Calu3 (cell line): ENCODE measurements at places on chromosomes 6 and 20. TPM values are rescaled to one million over a fixed set of nuclear protein-coding genes. Genes with fewer than 3 reads are reported as not detected.

DNA sequence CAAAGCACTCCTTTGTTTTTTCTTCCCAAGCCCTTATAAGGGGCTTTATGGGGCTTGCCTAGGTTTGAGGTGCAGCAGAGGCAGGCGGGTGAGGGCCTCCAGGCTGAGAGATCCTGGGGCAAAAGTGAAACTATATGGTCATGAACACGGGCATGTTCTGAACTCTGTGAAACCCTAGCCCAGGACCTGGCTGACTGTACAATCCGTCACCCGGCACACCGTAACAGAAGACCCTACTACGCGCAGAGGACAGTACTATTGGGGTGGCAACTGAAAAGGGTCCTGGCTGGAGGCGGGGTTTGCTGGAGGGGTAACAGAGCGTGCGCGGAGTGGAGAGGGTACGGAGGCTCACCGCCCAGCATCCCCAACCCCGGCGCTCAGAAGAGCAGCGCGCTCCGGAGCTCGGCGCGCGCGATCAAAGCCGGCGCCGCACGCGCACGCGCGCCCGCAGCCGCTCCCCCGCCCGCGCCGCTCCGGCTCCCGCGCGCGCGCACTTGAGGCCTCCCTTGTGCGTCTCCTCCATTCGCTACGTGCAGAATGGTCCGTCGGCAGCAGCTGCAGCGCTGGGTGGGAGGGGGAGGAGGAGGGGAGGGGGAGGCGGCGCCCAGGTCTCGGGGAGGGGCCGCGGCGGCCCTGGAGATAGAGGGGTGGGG is 54.2 kb downstream of the MRPL14 start:
- H3K36me3 ChIP-seq: peaks cover 45% of the 10 kb centered on the region
- peak overlapping the region; percentile 89 for H3K27ac ChIP-seq
- peaks cover 75% of the 10 kb centered on the region for H3K4me1 ChIP-seq
- H3K4me3 ChIP-seq: peak overlapping the region; percentile 87

GRCh38 chr6:31426395-31427354 is 23.3 kb downstream of the MICA start:
- H3K27ac ChIP-seq: no peak overlapping the region
- peaks cover 32% of the 10 kb centered on the region for H3K27me3 ChIP-seq
- peaks cover 7% of the 10 kb centered on the region for H3K4me1 ChIP-seq
- no peaks in the 10 kb centered on the region for H3K36me3 ChIP-seq
- no peak for DNase-seq

DNA sequence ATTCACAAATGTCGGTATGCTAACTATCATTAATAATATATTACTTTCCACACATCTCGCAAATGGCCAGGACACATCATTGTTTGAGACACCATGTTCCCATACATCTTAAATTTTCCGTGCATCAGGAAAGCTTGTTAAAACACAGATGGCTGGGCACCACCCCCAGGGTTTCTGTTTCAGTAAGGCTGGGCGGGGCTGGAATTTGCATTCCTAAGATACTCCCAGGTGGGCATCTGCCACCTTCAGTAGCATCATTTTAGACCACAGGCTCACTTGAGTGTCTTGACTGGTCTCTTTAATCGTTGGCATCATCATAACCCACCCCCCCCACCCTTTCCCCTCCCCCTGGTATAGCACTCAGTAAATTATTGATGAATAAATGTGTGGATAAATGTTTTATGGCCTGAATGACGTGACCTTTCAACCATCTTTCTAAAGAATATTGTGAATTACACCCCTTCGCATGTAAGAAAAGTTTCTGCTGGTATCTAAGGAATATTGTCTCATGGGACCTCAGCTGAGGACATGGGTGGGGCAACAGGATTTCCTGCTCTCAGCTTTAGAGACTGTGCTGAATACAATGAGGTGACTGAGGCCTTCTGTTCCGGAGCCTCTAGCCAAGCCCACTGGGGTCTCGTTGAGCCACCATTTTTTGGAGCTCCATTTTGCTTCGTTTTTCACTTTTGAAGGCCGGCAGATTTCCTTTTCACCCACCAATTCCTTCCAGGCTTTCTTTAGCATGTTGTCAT is 124.1 kb upstream of the NEDD9 start:
- no peaks in the 10 kb centered on the region for H3K36me3 ChIP-seq
- no peak for DNase-seq
- H3K4me1 ChIP-seq: peaks cover 9% of the 10 kb centered on the region
- no peak overlapping the region for H3K27ac ChIP-seq

DNA sequence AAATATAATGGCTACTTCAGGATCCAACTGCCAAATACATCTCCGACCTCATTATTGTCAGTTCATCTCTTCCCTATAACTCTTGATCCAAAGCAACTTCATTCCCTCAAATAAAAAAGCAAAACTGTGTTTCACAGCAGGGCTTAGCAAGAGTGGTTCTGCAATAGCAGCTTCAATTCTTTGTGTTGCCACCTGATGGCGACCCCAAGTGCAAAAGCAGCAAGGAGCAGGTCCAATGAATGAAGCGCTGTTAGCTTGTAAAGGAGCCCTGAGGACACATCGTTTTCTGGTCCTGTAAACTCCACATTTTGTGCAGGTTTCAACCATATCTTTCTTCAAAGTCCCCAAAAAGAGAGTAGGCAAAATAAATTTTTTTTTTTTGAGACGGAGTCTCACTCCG is 19.6 kb downstream of the RTN4IP1 start:
- H3K27ac ChIP-seq: no peak overlapping the region
- peak; percentile 48 for DNase-seq
- H3K4me3 ChIP-seq: no peak overlapping the region
- peaks cover 24% of the 10 kb centered on the region for H3K4me1 ChIP-seq
- no peaks in the 10 kb centered on the region for H3K36me3 ChIP-seq
- H3K27me3 ChIP-seq: no peaks in the 10 kb centered on the region

- no peaks in the 10 kb centered on the region for H3K4me1 ChIP-seq
- H3K27ac ChIP-seq: no peak overlapping the region
- no peaks in the 10 kb centered on the region for H3K27me3 ChIP-seq
- DNase-seq: no peak
- H3K4me3 ChIP-seq: no peak overlapping the region
These were observed 14.8 kb downstream of the BANF2 start for GRCh38 chr20:17714597-17714996.

- H3K4me3 ChIP-seq: no peak overlapping the region
- no peaks in the 10 kb centered on the region for H3K4me1 ChIP-seq
- DNase-seq: no peak
- H3K36me3 ChIP-seq: peaks cover 8% of the 10 kb centered on the region
- no peaks in the 10 kb centered on the region for H3K27me3 ChIP-seq
- no peak overlapping the region for H3K27ac ChIP-seq
These were observed 114.8 kb downstream of the PKHD1 start for GRCh38 chr6:51972659-51973058.

DNA sequence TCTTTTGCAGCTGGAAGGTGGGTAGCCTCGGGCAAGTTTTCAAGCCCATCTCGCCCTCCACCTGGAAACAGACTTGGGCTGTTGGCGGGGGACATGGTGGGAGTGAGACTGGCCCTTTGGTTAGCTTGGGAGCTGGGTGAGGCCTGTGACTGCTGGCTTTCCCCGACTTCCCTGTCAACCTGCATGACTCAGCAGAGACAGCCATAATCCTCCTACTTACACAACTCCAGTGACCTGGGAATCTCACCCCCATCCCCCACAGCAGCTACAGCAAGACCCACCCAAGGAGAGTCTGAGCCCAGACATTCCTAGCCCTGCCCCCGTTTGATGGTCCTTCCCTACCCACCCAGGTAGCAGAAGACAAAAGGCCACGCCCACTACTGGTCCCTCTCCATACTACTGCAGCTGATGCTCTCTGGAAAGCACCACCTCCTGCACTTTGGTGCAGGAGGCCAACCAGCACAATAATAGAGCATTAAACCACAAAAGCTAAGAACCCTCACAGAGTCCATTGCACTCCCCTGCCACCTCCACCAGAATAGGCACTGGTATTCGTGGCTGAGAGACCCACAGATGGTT is 188.4 kb downstream of the TRDN start:
- H3K36me3 ChIP-seq: no peaks in the 10 kb centered on the region
- no peak overlapping the region for H3K27ac ChIP-seq
- H3K4me3 ChIP-seq: no peak overlapping the region
- no peaks in the 10 kb centered on the region for H3K4me1 ChIP-seq
- H3K27me3 ChIP-seq: no peaks in the 10 kb centered on the region

GRCh38 chr6:136445063-136445462 is 105.2 kb downstream of the MAP7 start:
- H3K4me1 ChIP-seq: peaks cover 11% of the 10 kb centered on the region
- DNase-seq: no peak

DNA sequence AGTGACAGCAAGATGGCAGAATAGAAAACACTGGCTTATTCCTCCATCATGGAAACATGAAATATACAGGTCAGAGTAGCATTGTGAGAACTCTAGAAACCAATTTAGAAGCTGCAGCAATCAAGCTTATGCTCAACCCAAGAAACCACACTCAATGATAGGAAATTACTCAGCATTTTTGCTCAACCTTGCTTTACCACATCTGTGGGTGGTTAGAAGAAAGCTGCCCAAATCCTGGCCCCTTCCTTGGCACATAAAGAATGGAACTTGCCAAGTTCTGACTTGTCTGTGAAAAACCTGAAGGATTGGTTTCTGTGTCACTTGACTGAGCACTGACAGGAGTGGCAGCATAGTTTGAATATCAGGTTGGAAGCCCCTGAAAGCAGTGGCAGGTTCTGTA is 108.0 kb upstream of the MOCS1 start:
- DNase-seq: no peak
- H3K27me3 ChIP-seq: no peaks in the 10 kb centered on the region
- no peak overlapping the region for H3K27ac ChIP-seq
- no peaks in the 10 kb centered on the region for H3K4me1 ChIP-seq
- H3K4me3 ChIP-seq: no peak overlapping the region

DNA sequence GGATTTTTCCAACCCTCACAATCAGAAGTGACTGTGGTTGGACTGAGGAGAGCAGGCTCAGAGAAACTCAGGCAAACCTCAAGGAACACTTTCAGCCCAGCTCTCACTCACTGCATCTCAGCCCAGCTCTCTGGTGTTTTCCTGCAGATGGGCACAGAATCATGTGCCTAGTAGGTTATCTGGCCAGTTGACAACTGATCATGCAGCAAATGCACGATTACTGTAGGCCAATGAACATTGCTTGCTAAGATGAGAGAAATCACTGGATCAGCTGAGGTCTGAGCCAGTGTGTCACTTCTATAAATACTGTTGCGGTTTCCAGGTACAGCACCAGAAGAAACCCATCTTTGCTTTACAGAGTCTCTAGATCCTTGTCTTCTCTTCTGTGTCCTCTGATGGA is 540.5 kb downstream of the CD83 start:
- H3K27ac ChIP-seq: no peak overlapping the region
- H3K4me1 ChIP-seq: no peaks in the 10 kb centered on the region
- H3K27me3 ChIP-seq: no peaks in the 10 kb centered on the region

- H3K27ac ChIP-seq: no peak overlapping the region
- no peaks in the 10 kb centered on the region for H3K4me1 ChIP-seq
- DNase-seq: no peak
- H3K4me3 ChIP-seq: no peak overlapping the region
- no peaks in the 10 kb centered on the region for H3K27me3 ChIP-seq
- H3K36me3 ChIP-seq: no peaks in the 10 kb centered on the region
These were observed 105.8 kb upstream of the NOX3 start for GRCh38 chr6:155561257-155561965.

DNA sequence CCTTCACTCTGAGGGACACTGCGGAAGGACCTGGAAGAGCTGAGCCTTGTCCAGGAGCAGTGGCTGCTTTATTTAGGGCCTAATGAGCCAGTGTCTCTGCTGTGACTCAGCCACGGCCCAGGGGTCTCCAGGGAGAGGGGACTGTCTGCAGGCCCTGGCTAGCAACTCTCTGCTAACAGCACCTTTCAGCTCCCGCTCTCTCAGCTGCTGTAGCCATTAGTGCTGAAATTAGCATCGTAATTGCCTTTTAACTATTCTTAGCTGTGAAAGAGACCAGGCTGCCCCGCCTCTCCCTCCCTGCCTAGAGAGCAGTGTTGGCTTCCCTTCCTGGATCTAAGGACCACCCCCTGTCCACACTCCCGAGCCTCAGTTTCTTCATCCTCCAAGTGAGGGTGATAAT is 53.1 kb upstream of the SLC32A1 start:
- H3K36me3 ChIP-seq: peaks cover 14% of the 10 kb centered on the region
- no peaks in the 10 kb centered on the region for H3K4me1 ChIP-seq
- DNase-seq: no peak
- peaks cover 97% of the 10 kb centered on the region for H3K27me3 ChIP-seq
- no peak overlapping the region for H3K27ac ChIP-seq

PTCRA gene
- total RNA-seq: not detected in 2 replicates

DNA sequence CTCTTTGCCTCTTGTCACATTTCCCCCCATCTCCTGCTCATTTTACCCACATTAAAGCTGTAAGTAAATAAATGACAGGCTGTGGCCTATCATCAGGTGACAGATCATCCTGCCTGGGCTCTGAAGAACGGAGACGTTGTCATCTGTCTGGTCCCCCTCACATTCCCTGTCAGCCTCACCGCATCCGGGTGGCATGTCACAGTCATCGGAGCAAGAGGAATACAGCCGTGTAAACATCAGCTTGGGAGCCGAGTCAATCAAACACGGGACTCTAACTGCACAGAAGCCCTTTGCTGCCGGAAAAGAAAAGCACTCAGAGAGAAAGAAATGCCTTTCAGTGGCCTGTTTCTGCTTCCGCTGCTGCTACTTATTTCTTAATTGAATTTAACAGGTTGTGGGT is 371.9 kb upstream of the ID4 start:
- no peaks in the 10 kb centered on the region for H3K27me3 ChIP-seq
- no peak overlapping the region for H3K4me3 ChIP-seq
- no peaks in the 10 kb centered on the region for H3K36me3 ChIP-seq
- no peaks in the 10 kb centered on the region for H3K4me1 ChIP-seq

- H3K4me1 ChIP-seq: peaks cover 45% of the 10 kb centered on the region
- DNase-seq: no peak
These were observed 66.6 kb upstream of the CCN6 start for GRCh38 chr6:111987295-111987694.

DNA sequence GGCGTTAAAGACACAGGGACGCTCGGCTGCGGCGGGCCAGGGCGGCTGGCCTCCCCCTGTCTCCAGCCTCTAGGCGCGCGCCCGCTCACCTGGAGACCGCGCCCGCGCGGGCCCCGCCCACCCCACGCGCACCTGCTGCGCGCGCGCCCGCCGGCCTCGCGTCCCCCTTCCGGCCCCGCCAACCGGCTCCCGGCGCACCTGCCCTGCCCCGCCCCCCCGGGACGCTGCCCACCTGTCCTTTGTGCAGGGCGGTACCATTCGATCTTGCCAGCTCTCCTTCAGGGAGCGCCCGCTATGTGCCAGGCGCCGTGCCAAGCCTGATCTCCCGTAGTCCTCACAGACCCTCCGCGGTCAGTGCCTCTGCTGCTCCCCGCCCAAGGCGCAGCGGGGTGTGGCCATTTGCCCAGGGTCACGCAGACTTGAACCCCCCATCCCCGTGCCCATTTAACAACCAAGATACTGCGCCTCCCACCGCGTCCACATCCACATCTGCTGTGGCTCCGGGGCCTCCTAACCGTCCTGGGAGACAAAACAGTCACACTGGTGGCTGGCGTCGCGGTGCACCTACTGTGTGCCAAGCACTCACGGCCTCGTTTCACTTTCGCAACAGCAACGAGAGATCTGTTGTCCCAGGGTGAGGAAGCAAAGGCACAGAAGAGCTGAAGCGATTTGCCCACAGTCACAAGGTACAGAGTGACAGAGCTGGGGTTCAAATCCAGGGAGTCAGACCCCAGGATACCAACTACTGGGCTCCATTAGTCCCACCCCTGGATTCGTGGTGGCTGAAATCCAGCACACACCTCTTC is 48.1 kb downstream of the NOL4L start:
- peaks cover 55% of the 10 kb centered on the region for H3K27me3 ChIP-seq
- peak; percentile 86 for DNase-seq
- H3K4me3 ChIP-seq: peak overlapping the region; percentile 82
- H3K27ac ChIP-seq: peak overlapping the region; percentile 89
- H3K4me1 ChIP-seq: peaks cover 36% of the 10 kb centered on the region
- H3K36me3 ChIP-seq: peaks cover 28% of the 10 kb centered on the region

GRCh38 chr6:156698239-156699016 is 78.8 kb upstream of the ARID1B start:
- H3K4me3 ChIP-seq: no peak overlapping the region
- peaks cover 5% of the 10 kb centered on the region for H3K36me3 ChIP-seq
- no peak for DNase-seq
- H3K4me1 ChIP-seq: peaks cover 20% of the 10 kb centered on the region
- peaks cover 9% of the 10 kb centered on the region for H3K27me3 ChIP-seq
